ENCODE measurements at places on chromosomes 2 and 18.

- DNase-seq, result no peak
These were observed 46.3 kb downstream of the GPC1 start for GRCh38 chr2:240481720-240482119.

DNA sequence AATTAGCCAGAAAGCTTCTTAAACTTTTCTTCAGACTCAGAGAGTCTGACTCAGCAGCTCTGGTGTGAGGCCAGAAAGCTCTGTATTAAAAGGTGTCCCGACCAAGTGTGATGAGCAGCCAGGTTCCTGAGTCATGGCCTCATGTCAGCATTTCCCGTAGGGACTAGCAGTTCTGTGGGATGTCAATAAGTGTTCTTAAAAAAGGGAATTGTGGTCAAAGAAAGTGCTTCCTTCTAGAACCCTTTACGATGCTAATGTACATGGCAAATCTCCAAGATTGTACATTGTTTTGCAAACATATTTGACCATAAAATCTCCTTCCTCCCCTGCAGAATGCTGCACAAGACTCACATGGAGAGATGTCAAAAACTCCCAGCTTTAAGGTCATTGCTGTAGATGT lies 80.1 kb downstream of the PLA2R1 start:
- no peak for DNase-seq

- DNase-seq, result no peak
These were observed 746.1 kb upstream of the DDX18 start for GRCh38 chr2:117068371-117068770.

- peak; percentile 14 for DNase-seq
These were observed 4.9 kb upstream of the PDCD1 start for GRCh38 chr2:241863536-241863954.

DNA sequence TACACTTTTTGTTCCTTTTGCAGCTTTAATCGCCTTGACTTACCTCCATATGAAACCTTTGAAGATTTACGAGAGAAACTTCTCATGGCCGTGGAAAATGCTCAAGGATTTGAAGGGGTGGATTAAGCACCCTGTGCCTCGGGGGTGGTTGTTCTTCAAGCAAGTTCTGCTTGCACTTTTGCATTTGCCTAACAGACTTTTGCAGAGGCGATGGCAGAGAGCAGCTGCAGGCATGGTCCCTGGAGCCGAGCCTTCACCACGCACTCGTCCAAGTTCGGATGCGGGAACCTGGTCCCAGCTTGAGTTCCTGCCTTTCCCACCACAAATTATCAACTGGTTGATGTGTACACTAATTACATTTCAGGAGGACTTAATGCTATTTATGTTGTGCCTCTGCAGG lies 232.7 kb downstream of the ALPK2 start:
- DNase-seq, result no peak

DNA sequence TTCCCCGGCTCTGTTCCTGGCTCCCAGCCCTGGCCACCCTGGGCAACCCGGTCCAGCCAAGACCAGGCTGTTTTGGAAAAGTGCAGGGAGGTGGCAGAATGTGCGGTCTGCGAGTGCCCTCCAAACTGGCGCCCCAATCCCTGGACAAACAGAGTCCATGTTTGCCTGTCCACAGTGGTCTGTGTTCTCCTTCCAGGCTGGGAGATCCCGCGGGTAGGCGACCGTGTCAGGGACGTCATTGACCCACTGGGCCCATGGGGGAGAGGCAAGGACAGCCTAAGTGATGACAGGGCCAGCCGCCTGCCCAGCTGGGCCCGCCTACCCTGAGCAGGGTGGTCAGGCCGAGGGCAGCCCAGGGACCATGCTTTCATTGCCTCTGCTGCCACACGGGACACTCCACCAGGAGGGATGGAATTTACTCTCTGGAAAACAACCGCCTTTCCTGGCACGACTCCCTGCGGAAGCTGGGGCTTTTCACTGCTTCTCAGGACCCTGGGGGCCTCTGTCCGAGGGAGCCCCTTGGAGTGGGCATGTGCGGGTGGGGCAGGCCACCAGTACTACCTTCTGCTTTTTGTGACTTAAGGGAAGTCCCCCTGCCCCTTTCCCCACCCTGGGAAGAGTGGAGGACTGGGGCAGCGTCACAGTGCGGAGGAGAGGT lies 20.1 kb downstream of the CYP26B1 start:
- no peak for DNase-seq

DNA sequence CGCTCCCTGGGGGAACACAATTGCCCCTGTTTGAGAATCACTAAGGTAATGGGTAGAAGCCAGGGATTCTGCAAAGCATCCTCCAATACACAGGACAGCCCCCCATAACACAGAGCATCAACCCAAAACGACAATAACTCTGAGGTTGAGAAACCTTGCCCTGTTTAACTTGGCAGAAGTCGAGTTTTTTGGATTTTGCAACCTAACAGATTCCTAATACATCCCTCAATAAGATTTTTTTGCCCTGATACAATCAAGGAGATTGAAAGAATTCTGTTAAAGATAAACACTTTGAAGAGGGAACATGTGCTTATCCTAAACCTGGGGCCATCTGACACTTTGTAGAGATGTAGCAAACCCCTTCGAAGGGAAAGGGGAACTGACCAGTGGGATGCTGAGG lies 92.5 kb upstream of the ZNF532 start:
- no peak for DNase-seq

DNA sequence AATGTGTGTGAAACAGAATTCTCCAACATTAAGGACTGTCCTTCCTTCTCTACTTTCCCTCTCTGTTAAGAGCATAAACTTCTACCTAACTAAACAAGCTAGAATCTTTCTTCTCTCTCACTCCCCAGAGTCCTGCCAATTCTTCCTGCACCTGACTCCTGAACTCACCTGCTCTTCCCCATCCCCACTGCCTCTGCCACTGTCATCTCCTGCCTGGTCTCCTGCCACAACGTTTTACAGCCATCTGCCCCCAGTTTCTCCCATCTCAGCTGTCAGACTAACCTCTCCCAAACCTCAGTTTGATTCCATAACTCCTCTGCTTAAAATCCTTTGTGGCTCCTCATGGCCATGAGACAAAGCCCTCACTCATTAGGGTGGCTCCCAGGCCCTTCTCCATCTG lies 288.3 kb upstream of the FBXO11 start:
- no peak for DNase-seq

DNA sequence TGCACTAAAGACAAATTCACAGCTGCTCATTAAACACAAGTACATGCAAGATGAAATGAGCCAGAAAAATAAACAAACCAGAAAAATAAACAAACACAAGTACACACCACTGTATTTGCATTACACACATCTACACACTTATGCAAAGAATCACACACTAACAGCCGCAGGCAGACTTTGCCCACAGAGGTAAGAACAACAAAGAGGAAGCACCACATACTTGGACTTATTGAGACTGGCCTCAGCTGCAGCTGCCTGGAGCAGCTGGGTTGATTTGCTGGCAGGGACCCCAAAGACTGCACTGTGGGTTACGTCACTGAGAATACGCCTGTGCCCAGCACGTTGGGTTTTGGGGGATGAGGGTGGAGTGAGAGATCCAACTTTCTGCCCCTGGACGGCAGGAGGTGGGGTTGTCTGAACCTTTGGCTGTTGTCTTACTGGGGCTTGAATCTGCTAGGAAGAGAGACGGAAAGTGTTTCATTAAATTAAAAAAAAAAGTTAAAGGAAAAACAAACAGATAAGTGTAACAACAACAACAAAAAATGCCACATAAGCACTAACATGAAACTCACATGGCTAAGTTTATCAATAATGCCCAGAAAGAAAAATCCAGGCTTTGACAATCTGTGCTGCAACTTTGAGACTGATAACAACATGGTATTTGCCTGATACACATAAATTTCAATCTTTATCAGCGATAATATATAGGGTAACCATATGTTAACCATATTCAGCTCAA lies 71.9 kb upstream of the NFU1 start:
- DNase-seq, result no peak

- no peak for DNase-seq
These were observed 436.8 kb downstream of the TGIF1 start for GRCh38 chr18:3886575-3887322.

DNA sequence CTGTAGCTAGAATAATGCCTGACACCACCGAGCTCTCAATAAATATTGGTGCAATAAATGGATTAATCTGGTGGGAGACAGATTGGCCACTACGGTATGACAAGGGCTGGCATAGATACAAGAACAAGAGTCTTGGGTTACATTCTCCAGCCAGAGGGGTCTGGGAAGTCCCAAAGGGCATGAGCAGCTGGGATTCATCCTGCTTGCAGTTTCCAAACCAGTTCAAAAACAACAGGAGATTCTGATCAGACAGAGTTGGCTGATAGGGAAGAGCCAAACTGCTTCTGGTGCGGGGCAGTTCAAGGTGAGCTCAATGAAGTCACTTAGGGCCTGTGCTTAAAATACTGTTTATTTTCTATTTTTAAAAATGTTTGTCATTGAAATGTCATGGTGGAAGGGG lies 266.9 kb downstream of the TNS1 start:
- no peak for DNase-seq

GRCh38 chr18:26159353-26159752 lies 25.7 kb downstream of the PSMA8 start:
- DNase-seq, result no peak

- DNase-seq, result no peak
These were observed 44.9 kb upstream of the LONRF2 start for GRCh38 chr2:100367163-100367562.

DNA sequence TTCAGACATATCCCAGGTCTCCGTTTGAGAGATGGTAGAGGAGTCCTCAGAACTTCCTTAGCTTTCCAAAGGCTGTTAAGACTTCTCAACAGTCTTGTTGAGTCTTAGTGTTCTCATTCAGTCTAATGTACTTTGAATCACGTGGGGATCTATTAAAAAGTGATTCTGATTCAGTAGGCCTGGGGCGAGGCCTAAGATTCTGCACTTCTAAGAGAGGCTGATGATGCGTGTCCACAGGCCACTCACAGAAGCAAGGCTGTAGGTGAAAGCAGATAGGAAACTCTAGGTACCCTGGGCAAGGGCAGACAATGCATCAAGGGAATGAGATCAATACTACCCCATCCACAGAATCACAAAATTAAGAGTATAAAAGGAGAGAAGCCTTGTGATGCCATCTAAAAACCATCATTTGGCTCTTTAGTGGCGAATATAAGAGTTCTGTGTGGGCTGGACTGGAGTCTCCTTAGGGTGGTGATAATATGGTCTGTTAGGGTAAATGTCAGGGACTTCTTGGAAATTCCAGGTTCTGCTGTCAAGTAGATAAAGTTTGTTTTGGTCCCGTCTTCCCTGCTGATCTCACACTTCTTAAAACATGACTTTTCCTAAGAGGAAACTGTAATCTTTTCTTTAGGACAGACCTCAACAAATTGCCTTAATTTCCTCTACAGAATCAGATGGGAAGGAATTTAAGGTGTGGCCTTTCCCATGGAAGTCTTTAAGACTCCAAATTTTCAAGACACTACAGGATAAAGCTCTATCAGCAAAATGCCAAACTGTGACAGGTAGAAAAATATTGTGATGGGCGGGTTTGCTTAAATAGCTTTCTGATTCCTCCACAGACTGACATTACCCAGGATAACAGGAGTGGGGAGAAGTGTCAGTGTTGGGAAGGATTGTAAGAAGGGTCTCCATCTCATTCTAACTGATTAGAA lies 45.7 kb upstream of the NEMP2 start:
- no peak for DNase-seq

DNA sequence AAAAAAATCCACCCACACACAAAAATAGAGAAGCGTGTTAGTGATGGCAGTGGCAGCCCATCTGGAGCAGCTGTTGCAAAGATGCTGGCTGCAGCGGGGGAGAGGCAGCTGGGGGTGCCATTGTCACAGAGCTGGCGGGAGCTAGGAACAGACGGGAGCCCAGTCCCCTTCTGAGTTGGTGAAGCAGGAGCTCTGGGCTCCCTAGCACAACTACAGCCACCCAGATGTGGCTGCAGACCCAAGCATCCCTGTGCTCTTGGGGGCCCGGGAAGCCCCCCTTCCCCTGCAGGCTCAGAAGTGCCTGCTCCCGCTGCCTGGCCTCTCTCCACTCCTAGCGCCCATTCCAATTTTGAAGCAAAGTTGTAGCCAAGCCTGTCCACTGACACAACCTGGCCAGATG lies 366.6 kb upstream of the MC4R start:
- DNase-seq, result no peak

- DNase-seq, result no peak
These were observed 216.0 kb downstream of the RAD51AP2 start for GRCh38 chr2:17302281-17302680.

DNA sequence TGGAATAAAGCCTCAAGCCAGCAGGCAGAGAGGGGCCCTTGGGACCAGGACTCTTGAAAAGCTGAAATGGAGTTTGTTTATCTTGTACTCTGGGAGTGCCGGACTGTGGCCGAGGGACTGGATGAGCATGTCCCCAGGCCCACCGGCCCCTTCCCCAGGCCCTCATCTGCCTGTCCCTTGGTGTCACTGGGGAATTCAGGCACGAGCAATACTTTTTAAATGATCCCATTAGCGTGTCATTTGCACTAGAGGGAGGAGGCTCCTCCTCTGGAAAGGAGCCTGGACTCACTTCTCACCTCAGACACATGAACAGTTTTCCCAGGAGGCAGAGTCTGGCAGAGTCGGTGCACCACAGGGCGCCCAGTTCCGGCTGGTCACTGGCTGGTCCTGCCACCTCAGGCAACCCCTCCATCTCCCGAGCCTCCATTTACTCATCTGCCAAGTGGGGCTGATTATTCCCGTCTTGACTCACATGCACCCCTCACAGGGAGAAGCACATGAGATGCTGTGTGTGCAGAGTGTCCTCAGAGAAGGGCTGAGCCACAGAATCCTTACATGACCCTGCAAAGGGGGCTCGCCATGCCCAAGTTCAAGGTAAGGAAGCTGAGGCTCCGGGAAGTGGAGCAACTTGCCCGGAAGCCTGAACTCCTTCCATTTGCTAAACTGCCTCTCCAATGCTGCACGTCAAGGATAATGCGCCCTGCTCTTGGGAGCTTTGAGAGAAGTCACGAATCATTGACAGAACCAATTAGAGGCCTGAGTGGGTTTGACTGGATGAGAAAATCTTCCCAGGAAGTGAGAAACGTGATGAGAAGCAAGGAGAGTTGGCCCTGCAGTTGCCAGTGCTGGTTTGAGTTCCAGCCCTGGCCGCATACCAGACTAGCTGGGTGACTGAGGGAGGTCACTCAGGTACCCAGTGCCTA lies 26.7 kb downstream of the CIB4 start:
- no peak for DNase-seq

DNA sequence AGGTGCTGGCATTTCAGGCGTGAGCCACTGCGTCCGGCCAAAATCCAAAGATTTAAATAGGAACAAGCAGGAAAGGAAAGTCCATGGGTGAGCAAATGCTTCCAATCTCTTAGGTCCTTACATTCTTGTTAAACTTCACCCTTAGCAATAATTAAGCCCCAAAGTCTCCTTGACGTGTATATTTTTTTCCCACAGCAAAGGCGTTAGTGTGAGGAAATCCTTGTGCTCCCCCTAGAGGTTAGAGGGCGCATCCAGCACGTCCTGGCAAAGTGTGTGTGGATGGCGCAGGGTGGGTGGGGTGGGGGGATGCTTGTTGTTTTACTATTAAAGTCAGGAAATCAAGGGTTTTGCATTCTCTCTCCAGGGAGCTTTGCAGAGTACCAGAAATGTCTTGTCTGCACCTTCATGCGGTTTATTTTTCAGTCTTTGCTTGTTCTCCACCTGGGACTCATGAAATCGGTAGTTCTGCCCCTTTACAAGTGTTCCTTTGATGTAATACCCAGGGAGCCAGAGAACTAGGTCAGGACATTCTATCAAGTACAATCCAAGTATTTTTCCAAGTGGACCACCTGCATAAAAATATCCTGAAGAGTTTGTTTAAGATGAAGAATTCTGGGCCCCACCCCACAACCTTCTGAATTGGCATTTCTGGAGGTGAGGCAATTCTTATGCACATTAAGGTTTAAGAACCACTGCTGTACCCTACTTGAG lies 22.2 kb upstream of the ITSN2 start:
- no peak for DNase-seq

GRCh38 chr2:18976168-18976961 lies 382.1 kb downstream of the OSR1 start:
- no peak for DNase-seq

GRCh38 chr18:76564117-76564516 lies 69.1 kb upstream of the ZNF516 start:
- no peak for DNase-seq
